Left renal cortex interstitium (tissue), 4 donors: ENCODE measurements at places on chromosomes 12 and 14. TPM values are rescaled to one million over a fixed set of nuclear protein-coding genes. Genes with fewer than 3 reads are reported as not detected.

TMEM116 gene
- 35.8 TPM for polyA plus RNA-seq

PSMA6 gene
- 170 TPM for polyA plus RNA-seq

AQP2 gene
- polyA plus RNA-seq: 112 TPM

TMX1 gene
- 47.8 TPM for polyA plus RNA-seq

PLCZ1 gene
- polyA plus RNA-seq: 0.41 TPM

CPNE6 gene
- polyA plus RNA-seq: not detected

GYS2 gene
- polyA plus RNA-seq: not detected

SLC10A1 gene
- polyA plus RNA-seq: 0.21 TPM

IL22 gene
- not detected for polyA plus RNA-seq

KRT72 gene
- polyA plus RNA-seq: not detected

SMCO3 gene
- polyA plus RNA-seq: 2.4 TPM

COPS7A gene
- polyA plus RNA-seq: 64.0 TPM

HOXC13 gene
- polyA plus RNA-seq: not detected

ZDHHC17 gene
- polyA plus RNA-seq: 77.6 TPM

NKX2-1 gene
- polyA plus RNA-seq: not detected

GRCh38 chr14:31360919-31361662, 59.3 kb downstream of the HEATR5A start:
- DNase-seq: no peak

DNA sequence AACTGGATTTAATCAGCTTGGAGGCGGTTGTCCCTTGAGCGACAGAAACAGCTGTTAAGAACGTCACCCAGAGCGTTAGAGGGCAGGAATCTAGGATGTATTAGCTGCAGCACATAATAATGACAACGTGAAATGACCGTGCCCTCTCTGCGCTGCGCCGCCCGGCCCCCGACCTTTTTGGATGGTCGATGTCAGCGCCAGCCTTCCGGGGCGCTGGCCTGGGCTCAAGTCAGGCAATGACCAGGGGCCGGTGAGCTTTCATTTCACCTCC, 427 bp upstream of the TMEM120B start:
- no peak for DNase-seq

GRCh38 chr12:107288414-107289127, 195.2 kb upstream of the CRY1 start:
- DNase-seq: no peak

DNA sequence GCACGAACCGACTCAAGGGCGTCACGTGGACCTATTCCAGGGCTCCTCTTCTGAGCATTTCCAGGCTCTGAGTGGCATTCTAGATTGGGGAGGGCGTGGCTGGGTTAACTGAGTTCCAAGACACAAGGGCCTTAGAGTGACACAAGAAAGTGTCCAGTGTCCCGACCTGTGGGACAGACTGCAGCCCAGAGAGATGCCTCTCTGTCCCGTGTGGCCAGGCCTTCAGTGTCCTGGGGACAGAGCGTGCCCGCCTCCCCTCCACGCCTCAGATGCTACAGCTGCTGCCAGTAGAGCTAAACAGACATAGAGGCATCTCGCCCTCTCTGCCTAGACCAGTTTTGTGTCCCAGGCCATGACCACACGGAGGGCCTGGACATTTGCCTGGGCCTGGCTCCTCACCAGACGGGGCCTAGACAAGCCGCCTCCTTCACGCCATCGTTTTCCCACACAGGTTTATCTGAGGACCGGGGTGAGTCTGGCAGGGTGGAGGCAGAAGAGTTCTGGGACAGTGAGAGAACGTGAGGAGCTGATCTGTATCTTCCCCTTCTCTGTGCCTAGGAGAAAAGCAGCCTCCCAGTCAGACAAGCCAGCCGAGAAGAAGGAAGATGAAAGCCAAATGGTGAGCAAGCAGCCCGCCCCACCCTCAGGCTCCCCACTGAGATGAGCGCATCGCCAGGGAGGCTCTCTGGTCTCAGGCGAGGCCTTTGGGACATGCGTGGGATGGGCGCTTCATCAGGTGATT, 27.1 kb downstream of the DEGS2 start:
- no peak for DNase-seq

DNA sequence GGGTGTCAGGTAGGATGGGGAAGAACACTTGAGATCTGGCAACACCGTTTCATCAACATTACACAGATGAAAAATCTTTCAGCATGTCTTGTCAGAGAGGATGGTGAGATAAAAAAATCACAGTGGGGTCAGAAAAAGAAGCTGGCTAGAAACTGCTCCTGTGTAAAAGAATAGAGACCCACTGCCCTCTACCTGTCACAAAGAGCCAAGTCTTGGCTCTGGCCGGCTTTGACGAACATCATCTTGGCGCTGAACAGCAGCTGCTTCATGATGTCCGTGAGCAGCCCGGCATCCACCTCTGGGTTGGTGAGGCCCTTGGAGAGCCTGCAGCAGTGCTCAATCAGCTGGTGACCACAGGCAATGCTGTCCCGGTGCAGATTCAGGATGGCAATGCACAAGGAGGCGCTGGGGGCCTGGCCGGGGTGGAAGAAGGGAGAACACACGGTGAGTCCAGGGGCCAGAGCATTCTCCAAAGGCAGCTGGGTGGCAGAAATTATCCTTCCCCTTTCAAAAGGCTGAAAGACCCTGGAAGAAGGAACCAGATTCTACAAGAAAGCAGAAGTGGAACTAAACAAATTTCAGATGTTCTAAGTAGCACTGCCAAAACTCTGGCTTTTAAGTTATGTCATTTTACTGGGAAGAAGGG, 50.2 kb downstream of the ZFYVE26 start:
- DNase-seq: no peak

- no peak for DNase-seq
Measured at GRCh38 chr14:23399136-23399535, 8.9 kb downstream of the MYH6 start.

GRCh38 chr12:71295953-71296352, 138.2 kb upstream of the TSPAN8 start:
- DNase-seq: no peak

GRCh38 chr14:75770635-75771034, 109.6 kb downstream of the TTLL5 start:
- no peak for DNase-seq

DNA sequence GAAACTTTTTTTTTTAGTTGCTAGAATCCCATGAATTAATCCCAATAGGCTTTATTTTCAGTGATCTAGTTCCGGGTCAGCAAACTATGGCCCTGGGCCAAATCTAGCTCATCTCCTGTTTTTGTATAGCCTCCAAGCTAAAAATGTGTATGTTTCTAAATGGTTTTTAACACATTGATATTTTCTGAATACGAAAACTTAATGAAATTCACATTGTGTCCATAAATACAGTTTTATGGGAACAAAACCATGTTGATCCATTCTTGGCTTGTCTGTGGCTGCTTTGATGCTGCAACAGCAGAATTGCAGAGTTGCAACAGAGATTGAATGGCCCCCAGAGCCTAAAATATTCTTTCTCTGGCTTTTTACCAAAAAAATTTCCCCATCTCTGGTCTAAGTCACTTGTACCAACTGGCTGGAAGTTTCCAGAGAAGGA, 47.5 kb downstream of the ZNF664 start:
- DNase-seq: no peak

- no peak for DNase-seq
Measured at GRCh38 chr12:65162609-65163008, 6.8 kb upstream of the LEMD3 start.

- DNase-seq: no peak
Measured at GRCh38 chr12:56995930-56996496, 10.3 kb downstream of the ZBTB39 start.

DNA sequence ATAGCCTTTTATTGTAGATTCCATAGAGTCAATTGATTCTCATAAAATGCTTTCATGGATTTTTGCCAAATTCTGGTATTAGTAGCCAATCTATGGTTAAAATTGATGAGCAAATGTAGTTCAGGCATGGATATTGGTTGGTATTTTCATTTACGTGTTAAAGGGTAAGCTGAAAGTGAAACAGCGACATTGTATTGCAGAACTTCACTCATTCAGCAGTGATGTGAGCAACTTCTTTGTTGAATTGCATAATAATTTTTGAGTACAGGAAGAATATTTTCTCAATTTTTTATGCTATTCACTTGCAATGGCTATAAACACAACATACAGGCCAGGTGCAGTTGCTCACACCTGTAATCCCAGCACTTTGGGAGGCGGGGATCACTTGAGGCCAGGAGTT, 24.2 kb upstream of the FAM222A start:
- DNase-seq: no peak

- DNase-seq: no peak
Measured at GRCh38 chr12:11408096-11408495, 12.7 kb upstream of the PRB2 start.

DNA sequence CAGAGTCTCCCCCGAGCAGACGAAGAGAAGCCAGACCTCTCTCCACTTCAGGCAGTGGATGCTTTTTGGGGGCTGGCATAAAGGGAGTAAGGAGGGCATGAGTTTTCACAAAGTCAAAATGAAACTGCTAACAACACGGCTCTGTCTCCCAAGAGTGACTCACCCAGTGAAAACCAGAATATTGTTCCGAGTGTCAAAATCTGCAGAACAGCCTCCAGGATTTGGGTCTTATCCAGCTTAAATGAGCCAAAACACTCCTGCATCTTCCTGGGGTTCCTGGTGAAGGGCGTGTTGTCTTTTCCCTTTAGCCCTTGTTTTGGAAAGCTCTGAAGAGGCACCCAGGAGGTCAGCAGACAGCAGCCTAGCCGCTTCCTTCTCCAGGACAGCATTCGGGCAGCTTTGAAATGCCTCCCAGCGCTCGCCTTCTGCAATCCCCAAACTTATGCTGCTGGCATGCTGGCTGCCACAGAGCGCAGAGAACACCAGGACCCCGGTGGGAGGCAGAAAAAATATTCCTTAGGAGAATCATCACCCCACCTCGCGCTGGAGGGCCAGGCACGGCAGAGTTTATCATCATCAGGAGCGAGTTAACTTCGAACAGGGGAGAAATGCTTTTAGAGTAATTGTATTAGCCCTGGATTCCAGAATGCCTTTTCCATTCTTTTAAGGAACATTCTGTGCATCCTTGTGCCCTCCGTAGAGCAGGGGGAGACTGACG, 117.7 kb upstream of the NCOR2 start:
- no peak for DNase-seq

GRCh38 chr12:106750524-106750923, 24.0 kb upstream of the RIC8B start:
- DNase-seq: no peak

DNA sequence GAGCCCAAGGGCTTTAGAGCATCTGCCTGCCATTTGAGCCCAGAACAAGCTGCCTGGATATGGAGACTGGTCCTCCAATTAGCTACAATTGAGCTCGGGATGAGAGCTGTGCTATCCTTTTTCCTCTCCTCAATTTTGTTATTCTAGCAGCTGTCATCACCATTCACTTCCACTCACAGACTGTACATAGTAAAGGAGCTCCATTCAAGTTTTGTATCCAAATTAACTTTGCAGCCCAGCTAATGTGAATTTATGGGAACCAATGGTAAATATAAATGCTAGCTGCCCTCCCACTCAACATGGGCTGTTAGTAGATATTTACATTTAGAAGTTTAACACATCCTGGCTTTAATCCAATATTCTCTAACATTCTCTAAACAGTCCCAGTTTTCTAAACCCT, 44.6 kb downstream of the BMP4 start:
- DNase-seq: no peak

DNA sequence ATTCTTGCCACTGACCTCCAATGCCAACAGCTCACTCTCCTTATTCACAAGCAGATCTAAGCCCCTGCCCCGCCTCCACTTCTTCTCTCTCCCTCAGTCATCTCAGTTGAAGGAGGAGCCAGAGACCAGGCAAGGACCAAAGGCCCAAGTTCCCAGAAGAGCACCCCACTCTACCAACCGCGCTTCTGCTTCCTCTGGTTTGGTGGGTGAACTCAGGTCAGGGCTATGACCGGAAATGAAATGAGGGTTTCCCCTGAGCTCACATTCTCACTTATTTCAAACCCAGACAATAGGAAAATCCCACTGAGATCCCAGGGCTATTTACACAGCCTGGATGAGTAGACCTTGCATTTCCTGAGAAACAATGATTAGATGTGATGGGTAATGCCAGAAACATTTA, 9.9 kb downstream of the DPF3 start:
- DNase-seq: no peak

- DNase-seq: no peak
Measured at GRCh38 chr12:127360580-127360979, 906.4 kb upstream of the TMEM132C start.

DNA sequence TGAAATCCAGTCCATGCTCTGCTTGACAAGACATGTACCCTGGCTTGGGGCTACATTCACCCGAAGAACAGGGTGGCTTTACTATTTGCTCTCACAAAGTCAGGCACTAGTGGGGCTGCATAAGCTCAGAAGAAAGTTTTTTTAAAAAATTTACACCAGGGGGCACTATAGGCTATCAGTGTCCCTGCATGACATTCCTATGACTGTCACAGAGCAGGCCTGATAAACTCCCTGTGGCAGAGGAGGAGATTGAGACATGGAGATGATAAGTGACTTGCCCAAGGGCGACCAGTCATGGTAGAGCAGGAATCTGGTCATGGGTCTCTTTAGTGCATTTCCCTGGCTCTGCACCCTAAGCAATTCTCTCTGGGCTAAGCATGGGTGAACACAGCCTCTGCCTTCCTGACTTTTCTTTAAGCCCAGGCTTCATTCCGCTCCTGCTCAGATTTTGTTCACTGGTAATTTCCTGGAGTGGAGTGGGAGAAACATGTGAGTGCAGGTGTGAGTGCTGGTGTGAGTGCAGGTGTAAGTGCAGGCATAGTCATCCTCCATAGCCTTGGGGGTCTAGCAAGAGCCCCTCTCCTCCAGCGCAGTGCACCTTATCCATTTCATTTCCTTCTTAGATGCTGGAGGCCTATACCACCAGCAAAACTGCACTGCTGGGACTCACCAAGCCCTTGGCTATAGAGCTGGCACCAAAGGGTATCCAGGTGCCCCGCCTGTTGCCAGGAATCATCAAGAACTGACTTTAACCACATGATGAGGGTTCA, 91.6 kb downstream of the DHRS2 start:
- DNase-seq: peak; percentile 7

DNA sequence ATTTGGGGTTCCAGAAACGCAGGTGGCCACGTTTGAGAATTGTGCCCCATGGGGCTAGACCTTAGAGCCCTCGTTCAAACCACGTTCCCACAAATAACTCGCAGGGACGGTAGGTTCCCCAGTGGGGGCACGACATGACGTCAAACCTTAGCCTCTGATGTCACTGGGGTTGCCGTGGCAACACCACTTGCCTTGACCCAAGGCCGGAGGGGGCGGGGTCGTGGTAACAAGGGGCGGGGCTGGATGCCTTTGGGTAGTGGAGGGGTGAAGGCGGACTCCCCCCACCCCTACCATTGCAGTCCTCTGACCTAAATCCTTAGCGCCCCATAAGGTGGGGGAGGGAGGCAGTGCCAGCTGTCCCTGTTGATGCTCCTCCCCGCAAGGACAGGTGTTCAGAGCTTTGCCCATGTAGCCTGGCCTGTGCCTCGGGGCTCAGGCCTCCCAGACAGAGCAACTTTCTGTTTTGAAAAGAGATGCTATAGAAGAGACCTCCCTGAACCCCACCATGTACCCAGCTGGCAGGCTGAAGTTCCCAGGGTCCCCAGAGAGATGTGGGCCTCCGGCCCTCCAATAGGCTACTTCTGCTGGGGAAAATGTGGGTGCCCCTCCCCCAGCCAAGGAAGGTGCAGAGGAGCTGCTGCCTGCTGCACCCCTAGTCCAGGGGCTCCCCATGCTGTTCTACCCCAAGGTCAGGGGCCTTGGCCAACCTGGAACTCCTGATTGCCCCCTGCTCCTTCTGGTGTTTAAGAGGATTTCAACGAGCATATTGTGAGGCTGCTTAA, 1.9 kb downstream of the FAM222A start:
- no peak for DNase-seq

- DNase-seq: no peak
Measured at GRCh38 chr12:49334226-49334625, 2.8 kb downstream of the C1QL4 start.
